Glomerular endothelial cell (primary cell): ENCODE measurements at places on chromosomes 4 and X.

- DNase-seq, result no peak
Observed at GRCh38 chrX:71301195-71301924, at the start of gene ITGB1BP2. TSS of gene ITGB1BP2 (plus strand) at chrX:71301750. CDS start at chrX:71301807, 57 bp downstream.

GRCh38 chr4:56512166-56512565 is 6.6 kb downstream of the ARL9 start:
- no peak for DNase-seq

- no peak for DNase-seq
Observed at GRCh38 chr4:152961773-152962115, 25.6 kb downstream of the FHDC1 start.

DNA sequence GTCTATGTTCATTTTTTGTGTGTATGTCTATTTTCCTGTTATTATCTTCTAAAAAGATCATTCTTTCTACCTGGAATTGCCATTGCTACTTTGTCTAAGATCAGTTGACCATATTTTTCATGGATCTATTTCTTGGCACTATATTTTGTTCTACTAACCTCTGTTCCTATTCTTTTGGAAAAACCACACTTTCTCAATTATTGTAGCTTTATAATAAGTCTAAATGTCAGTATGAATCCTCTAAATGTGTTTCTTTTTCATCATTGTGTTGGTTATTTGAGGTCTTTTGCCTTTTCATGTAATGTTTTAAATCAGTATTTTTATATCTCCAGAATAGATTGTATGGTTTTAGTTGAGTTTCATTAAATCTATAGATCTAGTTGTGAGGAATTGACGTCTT is 798.3 kb downstream of the FAT4 start:
- no peak for DNase-seq

DNA sequence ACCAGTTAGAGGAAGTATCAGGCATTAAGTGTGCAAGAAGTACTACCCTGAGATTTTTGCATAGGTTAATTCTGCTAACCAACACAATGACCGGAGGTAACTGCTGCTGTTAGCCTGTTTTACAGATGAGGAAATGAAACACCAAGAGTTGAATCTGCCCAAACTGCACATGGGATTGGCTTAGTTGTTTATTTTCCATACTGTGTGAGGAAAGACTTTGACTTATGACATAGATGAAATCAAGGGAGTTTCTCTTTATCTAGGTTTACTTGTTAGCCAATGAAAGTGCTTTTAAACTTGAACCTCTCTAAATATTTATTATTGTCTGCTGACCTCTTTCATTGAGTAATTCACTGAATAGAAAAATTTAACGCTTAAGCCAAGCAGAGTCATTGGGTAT is 10.3 kb downstream of the GUCY1B1 start:
- DNase-seq, result no peak

- no peak for DNase-seq
Observed at GRCh38 chr4:113472864-113473263, 288.7 kb downstream of the CAMK2D start.

DNA sequence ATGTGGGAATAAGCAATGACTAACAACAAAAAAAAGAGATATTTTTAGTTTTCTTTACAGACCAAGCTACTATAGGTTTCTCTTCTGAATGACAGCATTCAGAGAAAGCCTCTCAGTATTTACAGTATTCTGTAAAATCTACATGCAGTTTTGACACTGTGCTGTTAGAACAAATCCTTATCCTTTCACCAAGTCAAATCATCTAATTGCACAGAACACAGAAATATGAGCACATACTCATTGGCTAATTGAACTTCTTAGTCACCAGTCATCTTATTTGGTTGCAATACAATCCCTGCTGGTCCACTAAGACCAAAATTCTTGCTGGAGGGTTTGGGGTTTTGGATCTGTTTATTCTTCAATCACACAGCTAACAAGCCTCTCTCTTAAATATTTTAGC is 5.7 kb downstream of the ACOT9 start:
- DNase-seq, result no peak

- DNase-seq, result no peak
Observed at GRCh38 chr4:83862471-83862870, 326.6 kb downstream of the GPAT3 start.

DNA sequence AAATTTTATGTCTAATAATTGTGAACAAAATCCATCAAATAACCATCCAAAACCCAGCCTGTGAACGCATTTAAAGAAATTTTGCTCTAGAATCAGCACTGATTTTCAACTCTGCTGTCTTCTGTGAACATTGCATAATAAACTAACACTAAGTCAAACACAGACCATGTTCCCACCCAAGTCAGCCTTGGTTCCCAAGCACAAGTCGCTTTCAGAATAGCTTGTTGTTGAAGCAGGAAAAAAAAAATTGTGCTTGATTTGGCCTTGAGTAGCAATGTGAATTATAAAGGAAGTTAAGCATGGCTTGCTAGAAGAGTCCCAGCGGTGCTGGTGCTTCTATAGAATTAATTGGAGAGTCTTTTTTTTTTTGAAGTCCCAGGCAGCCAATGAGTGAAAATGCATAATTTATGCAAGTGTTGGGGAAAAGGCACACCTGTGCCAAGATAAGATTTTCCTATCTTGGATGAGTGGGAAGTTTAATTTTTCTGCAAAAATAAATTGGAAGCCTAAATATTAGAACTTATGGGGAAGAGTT is 42.1 kb downstream of the HHIP start:
- DNase-seq, result no peak

- DNase-seq, result no peak
Observed at GRCh38 chrX:66914080-66914479, 275.2 kb upstream of the EDA2R start.

- DNase-seq, result no peak
Observed at GRCh38 chrX:133171962-133172708, 46.0 kb downstream of the TFDP3 start.

DNA sequence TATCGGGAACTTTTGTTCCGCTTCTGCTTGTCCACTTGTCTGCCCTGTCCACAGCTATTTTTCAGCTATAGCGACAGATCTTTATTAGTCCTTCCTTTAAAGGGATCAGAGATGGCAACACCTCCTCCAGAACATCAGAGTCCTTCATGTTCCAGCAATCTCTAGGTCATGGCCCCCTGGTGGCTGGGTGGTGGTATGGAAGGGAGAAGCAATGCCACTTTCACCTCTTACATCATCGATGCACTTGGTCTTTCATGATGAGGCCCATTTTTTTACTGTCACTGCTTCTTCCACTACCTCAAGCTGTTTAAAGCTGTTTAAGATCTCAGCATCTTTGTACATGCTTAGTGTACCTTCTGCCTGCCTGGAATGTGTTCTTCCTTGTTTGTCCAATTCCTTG is 106.7 kb downstream of the ARHGAP6 start:
- DNase-seq, result no peak

- no peak for DNase-seq
Observed at GRCh38 chr4:135316266-135316779, 1114.7 kb upstream of the PABPC4L start.
